NCI-H82 (cell line): ENCODE measurements at places on chromosomes 4 and X.
A peak's percentile ranks its signal among the peaks of the same experiment; 100 is the strongest.

DNA sequence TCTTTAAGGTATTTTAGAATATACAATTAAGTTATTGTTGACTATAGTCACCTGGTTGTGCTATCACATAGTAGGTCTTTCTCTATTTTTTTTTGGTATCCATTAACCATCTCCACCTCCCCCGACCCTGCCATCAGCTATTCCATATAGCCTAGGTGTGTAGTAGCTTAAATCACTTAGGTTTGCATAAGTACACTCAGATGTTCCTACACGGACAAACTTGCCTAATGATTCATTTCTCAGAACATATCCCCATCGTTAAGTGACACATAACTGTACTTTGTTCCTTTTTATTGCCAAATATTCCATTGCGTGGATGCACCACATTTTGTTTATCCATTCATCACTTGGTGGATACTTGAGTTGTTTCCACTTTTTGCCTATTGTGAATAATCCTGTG lies 67.9 kb downstream of the SLAIN2 start:
- DNase-seq, result no peak

DNA sequence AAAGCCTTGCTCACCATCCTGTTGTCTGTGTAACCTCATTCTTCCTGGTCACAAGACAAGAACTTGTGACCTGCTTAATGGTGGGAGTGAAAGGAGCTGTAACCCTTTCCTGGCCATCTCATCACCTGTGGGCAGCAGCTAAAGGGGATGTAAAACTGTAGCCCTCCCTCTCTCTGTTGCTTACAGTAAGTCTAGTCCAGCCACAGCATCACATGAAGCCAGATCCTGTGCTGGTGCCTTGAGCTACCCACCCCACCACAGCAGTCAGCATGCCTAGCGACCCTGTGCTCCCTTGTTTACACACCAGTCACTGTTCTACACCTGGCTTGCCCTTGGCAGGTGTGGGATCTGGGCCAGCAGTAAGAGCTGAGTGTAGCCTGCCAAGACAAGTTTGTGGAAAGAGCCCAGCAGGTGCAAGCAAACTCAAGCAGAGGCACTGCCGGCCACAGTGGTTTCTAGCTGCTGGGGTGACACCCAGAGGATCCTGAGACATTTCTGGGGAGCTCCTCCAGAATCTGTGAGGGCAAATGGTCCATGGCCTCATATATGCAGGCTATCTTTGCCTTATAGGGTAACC lies 41.0 kb downstream of the UGT2B28 start:
- DNase-seq, result no peak

GRCh38 chr4:10040049-10040892 lies 19.0 kb upstream of the SLC2A9 start:
- DNase-seq, result no peak

- peak; percentile 49 for DNase-seq
Measured at GRCh38 chr4:180422989-180423711, 1820.1 kb upstream of the TENM3 start.

DNA sequence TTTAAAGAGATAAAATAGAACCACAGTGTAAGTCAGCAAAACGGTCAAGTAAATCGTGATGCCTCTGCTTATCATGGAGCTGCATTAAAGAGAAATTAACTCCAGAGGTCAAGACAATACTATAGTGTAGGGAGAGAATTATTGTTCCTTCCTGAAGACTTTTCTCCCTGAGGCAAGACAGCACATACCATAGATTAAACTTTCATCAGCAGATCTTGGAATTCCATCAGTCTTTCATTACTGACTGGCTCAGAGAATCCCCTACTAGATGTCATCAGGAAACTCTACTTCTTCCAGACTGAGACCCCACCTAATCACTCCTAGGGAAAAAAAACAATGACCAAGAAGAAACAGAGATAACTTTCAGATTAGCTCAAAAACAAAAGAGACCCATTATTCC lies 131.3 kb downstream of the NSUN7 start:
- no peak for DNase-seq

DNA sequence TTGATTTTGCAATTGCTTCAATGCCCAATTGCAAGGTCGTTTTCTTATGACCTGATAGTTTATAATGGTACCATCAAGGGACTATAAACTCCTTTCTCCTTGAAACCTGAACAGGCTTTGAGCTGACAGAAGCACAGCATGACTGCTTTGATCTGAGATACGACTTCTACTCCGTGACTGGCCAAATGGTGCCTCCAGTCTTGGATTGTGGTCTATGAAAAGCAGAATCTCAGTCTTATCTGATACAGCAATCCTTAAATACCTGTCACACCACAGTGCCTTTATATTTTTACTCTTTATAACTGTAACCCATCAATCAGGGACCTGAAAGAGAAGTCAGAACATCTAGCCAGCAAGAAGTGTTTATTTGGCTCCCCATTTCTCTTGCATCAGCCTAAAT lies 93.1 kb downstream of the DOCK11 start:
- DNase-seq, result no peak

GRCh38 chr4:106369456-106370060 lies 980 bp upstream of the GIMD1 start:
- peak; percentile 65 for DNase-seq

DNA sequence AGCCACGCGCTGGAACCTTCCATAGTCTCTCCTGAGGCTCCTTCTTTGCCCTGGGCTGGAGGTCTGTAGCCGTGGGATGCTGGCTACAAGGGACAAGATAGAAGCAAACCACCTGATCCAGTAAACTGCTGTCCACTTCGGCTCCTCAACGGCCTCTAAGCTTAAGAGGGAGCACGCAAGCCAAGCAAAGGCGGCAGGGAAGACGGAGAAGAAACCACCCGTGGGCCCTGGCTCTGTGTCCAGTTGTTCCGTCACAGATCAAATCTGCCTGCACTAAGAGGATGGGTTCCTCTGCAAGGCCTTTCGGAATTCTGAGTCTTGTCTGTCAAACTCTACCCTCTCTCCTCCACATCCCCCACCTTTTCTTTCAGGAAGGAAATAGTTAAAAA lies 401 bp upstream of the EDNRA start:
- DNase-seq, result no peak

- peak; percentile 66 for DNase-seq
Measured at GRCh38 chr4:109985993-109986974, 73.6 kb downstream of the EGF start.

DNA sequence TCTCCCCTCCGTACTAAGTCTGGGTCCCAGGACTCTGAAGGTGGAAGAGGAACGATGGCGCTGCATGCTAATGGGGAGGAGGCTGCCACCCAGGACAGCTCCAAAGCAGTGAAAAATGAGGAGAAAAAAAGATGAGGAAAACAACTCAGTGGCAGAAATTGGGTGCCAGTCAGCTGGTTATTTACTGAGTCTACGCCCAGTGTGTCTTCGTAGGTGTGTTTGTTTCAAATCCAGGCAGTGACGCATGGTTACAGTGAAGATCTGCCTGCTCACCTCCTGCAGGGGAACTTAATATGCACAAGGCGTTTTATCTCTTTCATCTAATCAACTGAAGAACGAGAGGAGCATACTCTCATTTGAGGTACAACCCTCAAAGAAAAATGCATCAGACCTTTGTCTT lies 70.9 kb upstream of the FBXW7 start:
- no peak for DNase-seq

GRCh38 chrX:80335062-80335830 lies 85.0 kb upstream of the TENT5D start:
- DNase-seq, result no peak

- DNase-seq, result no peak
Measured at GRCh38 chr4:17284323-17285175, 227.3 kb downstream of the QDPR start.

GRCh38 chr4:127889903-127890302 lies 9.2 kb downstream of the PLK4 start:
- no peak for DNase-seq

GRCh38 chrX:141469469-141469868 lies 115.1 kb downstream of the SPANXA1 start:
- no peak for DNase-seq

GRCh38 chr4:165656399-165656798 lies 216.6 kb upstream of the TLL1 start:
- no peak for DNase-seq

DNA sequence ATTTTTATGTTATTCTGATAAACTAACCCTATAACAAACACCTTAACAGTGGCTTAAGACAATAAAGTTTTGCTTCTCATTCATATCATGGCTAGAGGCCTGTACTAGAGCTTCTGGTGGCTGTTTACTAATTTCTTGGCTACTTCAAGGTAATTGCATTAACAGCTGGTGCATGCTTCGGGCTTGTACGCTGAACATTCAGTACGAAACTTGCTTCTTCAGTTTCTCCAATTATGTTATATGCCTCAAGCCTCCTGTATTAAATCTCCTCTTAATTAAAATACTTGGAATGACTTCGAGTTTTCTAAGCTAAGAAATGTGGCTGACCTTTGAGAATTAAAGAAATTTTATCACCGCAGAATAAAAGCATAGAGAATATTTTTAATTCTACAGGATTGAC lies 138.9 kb upstream of the TRAM1L1 start:
- peak; percentile 47 for DNase-seq

- no peak for DNase-seq
Measured at GRCh38 chr4:186217733-186218293, 9.5 kb upstream of the KLKB1 start.

GRCh38 chr4:173539986-173540385 lies 10.0 kb upstream of the HAND2 start:
- no peak for DNase-seq

GRCh38 chr4:32470087-32470585 lies 1750.0 kb downstream of the PCDH7 start:
- no peak for DNase-seq

DNA sequence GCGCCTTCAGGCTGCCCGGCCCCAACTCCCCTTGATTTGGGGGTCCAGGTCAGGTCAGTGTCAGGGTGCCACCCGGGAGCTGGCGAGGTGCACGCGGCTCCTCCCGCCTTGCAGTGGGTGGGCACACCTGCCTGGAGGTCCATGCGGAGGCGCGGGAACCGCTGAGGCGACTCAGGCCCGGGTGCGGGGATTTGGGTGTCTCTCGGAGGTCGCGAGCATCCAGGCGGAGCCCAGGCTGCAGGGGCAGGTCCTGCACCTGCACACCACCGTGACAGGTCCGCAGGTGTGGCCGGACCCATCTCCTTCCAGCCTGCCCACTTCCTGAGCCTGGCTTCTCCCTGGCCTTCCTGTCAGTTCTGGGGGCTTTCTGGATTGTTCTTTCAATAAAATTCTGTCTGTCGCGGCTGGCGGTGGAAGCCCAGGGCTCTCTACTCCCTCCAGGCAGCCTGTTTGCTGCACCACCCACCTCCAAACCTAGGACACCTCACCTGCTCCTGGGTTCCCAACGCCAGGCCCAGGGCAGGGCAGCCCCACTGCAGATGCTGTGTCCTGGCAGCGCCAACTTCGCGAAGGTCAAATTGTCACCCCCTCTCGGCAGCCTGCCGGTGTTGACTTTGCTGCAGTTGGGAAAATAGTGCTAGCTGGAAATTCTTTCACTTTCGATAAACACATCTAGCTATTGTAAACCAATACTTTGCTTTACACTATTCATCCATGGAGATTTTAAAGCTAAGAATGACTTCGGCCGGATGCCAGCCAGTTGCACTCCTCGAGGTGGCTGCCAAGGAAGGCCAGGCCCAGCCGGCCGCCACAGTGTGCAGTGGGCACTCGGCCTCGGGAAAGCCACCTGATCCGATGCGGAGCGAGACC lies 35.9 kb downstream of the FGFRL1 start:
- no peak for DNase-seq

GRCh38 chr4:64713256-64713840 lies 304.1 kb upstream of the TECRL start:
- DNase-seq, result peak; percentile 22

DNA sequence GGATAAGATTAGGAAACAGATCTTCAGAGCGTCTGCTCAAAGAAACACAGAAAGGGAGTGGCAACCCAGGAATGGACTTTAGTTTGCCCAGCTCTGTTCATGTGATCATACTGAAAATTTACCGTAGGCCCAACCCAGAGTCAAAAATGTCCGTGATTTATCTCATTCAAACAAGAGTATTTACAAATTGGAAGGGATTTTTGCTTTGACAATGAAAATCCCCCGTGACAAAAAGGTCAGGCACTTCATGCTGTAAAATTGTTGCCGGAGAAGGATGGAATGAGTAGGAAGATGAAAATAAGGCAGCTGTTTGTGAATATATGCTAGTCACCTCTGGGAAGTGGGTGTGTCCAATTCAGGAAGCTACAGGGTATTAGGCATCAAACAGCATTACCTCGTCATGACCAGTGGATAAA lies 1.2 kb downstream of the SULT1B1 start:
- DNase-seq, result no peak
